ENCODE measurements at places on chromosomes 12 and 14.

DNA sequence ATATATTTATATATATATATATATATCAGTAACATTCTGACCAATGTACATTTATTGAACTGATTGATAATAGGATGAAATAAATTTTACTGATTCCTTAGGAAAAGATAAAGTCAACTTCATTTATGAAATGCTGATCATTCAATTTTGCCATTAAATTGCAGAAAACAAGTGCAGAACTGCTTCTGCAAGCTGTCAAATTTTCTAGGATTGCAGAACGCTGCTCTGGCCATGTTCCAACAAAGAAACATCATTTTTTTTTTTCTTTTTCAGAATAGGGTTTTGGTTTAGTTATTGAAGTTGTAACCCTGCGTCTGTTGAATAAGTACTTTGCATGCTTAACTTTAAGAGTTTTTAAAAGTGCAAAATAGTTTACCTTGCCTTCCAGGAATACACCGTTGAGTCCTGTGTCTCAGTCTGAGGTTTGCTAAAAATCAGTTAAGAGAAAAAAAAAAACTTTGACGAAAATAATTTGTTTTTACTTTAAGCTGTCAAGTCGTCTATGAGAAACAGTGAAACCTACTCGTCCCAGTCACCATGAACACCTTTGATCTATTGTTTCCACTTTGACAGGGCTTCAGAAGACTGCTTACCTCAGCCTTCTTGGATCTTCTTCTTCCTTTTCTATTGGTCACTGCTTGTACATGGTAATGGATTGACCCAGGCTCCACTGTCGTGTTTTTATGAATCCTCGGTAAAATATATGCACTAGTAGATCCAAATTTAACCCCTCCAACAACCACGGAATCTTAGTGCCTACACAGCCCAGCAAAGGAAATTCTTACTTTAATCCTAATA lies at the start of gene KERA:
Gene KERA, minus strand, starts transcription at position 657 of the 798 bp plus-strand sequence. CDS start 1,743 bp downstream, outside the sequence.
- DNase-seq, result no peak

DNA sequence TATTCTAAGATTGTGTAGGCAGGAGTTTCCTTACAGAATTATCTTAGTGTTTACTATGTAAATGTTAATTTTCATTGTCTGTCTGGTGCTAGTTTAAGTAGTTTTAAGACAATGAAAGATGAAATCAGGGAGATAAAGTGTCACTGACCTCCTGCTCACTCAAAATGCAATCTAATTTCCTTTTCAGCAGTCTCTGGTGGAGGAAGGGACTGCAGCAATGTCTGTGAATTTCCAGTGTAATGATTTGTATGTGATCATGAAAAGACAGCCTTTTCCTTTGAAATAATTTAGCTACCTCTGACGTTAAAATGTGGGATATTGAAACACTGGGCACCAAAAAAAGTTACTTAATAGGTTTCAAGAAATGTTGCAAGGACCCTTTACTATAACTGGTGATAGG lies 779.7 kb upstream of the FLRT2 start:
- DNase-seq, result no peak

- DNase-seq, result no peak
Measured at GRCh38 chr12:130832561-130833209, 6.4 kb downstream of the STX2 start.

DNA sequence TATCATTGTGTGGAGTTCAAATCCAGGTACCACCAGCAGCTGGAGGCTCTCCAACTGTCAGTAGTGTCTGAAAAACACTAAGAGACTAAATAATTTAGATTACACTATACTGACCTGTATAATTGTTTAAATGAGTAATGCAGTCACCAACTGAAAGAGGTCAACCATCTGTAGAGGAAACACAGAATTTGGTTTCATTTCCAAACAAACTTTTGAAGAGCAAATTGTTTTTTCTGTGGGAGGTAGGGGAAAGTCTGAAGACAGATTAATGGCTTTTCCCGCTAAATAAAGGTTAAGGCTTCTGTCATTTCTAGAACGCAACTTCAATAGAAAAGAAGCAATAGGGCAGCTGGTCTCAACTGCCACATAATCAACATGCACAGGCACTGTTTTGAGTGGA lies 462.6 kb downstream of the PRKD1 start:
- no peak for DNase-seq

DNA sequence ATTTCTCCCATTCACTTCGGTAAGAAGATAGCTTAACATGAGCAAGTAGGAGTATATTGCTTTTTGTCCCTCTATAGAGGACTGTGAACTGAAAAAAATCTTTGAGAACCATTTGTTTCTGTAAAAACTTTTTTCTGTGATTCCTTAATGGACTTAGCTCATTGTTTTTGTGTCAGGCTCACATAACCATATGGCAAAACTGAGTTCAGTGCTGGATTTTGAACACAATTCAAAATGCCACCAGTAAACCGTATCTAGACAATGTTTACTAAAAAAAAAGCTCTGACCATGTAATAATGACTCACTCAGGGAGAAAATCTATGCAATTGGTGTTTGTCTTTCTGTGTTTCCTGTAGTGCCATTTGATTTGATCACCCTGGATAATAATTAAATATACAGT lies 5.2 kb downstream of the TRHDE start:
- DNase-seq, result no peak

DNA sequence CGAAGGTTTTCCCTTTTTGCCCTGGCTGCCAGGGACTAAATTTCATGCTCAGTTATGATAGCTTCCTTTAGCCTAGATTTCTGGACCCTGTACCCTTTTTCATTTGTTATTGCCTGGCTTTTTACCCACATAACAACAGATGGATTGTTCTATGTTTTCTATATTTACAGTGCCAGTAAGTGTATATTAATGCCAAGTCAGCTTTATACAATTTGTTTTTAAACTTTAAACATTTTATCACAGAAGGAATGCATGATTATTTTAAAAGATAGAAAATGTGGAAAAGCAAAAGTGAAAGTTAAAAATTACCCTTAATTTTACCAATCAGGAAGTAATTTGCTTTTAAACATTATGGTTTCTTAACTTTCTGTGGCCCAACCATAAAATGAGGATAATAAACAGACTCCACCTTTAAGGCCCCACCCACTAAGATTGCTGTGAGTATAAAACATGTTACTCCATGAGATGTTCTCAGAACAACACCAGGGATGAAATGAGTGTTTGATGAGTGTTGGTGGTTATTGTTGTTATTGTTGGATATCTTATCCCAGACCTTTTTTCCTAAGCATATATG lies 496.8 kb downstream of the EGLN3 start:
- no peak for DNase-seq

- no peak for DNase-seq
Measured at GRCh38 chr14:55625481-55625880, 45.5 kb downstream of the KTN1 start.

DNA sequence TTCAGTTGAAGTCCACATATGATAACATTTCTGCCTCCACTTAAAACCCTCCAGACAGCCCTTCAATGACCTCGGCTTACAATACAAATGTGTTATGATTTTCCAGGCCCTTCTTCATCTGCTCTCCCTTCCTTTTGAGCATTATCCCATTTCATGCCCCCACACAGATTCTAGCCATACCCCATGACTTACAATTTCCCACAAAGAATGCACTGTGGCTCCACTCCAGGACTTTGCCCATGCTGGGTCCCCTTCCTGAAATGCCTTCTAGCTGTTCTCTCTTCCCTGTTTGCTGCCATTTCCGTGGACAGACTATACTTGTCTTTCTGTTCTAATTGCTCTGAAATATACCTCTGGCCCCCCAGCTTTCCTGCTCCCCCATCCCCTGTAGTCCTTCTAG lies 963.2 kb downstream of the DIO2 start:
- no peak for DNase-seq

DNA sequence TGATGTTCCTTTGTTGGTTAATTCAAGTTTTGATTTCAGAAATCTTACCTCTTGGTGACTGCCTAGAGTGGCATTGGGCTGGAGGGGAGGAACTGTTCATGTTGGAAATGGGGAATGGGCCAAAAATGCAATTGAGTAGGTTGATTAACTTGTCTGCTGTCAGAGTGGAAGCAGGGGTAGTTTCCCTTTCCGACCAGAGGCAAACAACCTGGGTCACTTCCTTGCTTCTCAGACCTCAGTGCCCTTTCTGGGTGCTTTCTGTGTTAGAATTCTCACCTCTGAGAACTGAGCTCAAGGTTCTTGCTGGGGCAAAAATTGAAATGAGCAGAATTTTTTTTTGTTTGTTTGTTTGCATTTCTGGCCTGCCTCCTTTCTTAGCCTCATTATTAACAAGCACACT lies 2.3 kb upstream of the M6PR start:
- no peak for DNase-seq

DNA sequence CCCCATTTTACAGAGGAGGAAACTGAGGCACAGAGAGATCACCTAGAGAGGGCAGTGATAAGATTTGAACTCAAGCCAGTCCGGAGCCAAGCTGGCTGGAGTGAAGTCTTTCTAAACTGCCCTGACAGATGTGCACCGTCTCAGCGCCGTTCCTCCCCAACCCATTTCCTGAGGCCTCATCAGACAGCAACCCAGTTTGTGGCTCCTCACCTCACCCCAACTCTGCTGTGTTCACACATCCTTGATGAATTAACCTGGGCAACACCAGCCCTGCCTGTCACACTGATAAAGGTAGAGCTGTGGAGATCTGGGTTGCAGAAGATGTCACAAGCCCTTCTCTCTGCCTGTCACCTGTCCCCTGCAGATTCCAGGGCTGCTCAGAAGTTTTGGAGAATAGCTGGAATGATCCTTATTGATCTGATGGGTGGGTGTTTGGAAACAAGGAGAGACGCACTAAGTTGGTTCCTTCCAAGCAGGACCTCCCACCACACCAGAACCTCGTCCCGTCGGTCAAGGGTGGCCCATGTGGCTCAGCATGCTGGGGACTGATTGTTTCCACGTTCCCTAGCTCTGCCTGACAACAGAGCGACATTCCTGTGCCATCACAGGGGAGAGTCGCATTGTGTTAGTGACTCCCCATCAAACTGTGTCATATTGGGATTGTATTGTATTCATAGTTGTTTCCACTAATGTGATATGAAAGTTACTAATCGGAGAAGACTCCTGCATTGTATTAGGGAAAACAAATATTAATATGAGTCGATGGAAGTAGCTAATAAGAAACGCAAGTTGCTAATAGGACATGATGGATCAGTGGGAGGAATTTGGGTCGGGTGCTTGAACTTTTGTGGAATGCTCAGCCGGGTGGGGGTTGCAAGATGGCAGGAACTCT lies 200.6 kb downstream of the PHETA1 start:
- DNase-seq, result no peak

DNA sequence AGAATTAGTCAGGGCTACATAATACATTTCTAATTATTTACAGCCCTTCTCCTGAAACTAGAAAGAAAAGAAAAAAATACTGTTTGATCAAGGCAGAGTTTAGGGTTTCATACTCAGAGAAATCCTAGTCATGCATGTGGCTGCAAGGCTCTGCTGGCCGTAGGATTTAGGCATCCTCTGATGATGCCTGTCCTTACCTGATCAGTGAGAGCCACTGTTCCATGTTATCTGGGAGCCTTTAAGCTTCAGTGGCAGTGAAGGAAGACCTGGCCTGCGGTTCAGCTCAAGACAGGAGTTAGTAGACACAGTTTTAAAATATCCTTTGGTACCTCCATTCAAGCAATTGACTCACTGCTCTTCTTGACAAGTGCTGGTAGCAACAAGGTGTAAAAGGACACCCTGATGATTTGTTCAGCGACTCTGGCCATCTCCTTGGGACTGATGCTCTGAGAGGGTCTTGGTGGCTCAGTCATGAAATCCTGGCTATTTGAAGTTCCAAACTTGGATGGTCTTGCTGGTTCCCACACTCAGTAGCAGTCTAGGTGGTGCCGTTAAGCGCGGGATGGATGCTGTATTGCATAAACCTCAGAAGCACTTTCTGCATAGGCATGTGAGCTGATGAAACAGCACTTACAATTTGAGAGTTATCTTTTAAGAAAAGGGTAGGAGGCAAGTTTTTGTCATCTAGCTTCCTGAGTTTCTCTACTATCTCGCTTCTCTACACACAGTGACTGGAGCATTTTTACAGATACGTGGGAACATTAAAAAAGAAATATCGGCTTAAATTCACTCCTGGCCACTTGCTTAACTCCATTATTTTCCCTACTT lies 162.0 kb downstream of the SAMD4A start:
- no peak for DNase-seq

DNA sequence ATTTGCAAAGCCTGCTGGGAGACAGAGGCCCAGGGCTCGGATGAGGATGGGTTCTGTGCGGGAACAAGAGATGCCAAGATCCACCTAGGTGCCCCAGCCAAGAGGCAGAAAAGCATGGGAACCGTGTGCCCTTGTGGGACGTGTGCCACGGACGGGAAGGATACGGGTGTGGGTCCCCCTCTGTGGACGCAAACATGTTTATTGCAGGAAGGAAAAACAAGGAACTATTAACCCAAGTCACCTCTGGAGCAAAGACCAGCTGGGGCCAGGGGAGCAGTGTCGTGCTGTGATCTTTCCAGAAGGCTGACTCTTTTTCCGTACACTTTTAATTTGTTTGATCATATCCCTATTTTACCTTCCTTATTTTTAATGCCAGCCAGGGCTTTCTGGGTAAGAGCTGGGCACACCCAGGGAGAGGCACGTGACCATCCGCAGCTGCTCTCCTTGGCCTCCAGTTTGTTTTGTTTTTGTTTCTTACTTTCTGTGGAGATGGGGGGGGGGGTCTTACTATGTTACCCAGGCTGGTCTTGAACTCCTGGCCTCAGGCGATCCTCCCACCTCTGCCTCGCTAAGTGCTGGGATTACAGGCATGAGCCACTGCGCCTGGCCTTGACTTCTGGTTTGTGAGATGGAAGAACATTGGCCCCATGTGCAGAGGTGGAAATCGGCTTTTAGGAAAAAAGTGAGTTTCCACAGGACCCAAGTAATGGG lies 20.7 kb downstream of the SCARB1 start:
- no peak for DNase-seq

DNA sequence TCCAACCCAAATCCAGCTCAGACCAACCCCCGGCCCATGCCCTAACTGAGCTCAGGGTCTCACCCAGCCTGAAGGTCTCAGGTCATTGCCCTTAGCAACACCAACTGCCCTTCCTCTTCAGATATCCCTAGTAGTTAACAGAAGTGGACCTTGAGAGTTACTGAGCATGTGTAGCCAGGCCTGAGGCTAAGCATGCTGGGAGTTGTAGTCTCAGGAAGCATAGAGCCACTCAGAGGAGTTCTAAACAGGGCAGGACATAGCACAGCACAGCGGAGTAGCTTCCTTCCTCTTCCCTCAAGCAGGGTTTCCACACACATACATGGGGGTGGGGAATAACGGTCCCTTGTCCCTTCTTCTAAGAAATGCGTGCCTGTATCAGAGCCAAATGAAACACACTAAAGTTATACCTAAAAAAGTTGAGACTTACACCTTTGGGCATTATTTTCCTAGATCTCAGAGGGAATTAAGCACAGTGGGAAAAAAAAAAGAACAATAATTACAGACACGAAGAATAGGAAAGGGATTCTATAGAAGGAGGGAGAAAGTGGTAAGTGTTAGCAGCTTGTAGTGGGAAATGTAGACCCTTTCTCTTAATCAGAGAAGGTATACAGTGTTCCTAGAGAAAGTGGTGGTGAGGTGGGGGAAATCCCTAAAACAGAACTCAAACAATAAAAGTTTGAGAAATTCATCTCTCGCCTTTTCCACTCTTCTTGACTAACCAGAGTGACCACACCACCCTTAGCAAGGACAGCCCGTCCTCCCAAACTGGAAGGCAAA lies 4.4 kb downstream of the KMT2D start:
- peak; percentile 29 for DNase-seq
